ENCODE measurements at places on chromosomes 7 and 10.

DNA sequence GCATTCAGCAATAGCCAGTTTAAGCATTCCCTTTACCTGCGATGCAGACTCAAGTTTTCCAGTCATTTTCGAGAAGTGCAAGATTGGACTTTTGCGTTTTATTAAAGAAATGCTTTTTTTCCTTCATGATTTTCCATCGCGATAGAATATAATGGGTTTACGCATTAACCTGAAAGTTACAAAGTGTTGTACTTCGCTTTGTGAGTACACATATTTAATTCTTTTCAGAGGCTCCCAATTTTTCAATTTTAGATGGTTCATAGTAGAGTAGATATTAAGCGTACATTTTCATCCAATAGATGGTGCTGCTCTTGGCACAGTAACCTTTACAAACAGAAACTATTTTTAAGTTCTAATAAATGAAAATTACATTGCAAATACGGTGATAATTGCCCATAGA, 1.3 kb downstream of the PTPRZ1 start:
- DNase-seq: no peak

DNA sequence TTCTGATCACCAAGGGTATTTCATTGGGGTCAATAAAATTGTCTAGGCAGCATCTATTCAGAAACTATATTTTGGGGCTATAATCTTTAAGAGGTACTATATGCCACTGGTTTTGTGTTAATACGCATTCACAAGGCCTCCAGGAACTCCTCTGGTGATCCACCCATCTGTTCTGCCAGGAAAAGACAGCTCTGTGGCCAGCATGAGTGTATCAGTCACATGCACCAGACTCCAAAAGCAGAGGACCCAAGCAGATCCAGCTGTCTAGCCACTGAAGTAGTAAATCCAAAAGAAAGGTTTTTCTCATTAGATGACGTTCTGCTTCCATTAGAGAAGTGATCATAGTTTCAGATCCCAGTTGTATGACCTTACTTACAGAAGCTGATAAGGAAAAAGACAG, 199.6 kb upstream of the CELF2 start:
- no peak for DNase-seq

DNA sequence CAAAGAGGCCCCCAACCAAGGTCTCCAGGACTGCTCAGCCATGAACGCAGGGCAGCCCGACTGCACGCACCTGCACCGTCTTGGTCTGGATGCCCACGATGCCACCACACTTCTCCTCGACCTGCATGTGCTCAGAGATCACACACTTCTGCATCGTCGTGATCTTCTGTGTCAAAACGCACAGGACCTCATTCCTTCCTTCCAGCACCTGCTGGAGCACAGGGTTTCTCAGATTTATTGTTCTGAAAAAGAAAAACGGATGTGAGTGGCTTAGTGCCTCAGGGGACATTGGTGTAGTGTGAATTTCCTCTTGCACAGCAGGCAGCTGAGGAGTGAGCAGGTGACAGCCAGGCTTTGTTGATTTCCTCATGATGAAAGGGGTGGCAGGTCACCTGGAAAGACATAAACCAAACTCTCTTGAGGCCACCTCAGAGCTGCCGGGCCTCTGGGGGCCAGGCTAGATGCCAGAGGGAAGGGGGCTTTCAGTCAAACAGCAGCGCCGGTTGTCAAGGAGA, 38.2 kb downstream of the GSDME start:
- no peak for DNase-seq

GRCh38 chr7:20744954-20745446, 41.7 kb downstream of the SP8 start:
- no peak for DNase-seq

- DNase-seq: no peak
Measured at GRCh38 chr7:27134392-27134791, 3.8 kb upstream of the HOXA4 start.

- no peak for DNase-seq
Measured at GRCh38 chr7:141559961-141560360, 8.8 kb downstream of the AGK start.

DNA sequence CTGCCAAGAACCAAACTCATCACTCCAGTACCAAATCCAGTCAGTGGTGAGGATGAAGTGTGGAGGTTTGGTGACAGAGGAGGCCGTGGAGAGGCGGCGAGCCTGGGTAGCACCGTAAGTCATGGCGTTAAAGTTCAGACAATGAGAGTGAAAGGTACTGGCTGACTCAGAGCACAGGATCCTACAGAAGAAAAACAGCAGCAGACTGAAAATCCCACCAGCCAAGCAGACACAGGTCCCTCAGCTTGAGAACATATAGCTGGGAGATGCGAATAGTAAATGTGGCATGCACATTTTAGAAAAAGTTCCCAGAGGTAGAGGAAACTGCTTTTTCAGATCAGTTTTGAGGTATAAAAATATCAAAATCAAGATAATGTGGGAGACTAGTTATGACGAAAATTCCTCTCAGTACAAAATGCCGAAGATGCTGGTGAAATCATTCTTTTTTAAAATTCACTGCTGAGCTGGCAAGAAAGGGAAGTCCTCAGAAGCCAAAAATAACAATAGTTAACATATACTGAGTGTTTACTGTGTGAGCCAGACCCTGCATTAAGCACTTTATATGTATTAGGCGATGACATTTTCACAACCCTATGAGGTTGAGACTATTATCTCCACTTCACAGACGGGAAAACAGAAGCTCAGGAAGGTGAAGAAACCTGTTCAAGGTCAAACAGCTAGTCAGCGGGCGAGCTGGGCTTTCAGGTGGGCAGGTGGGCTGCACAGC, 20.9 kb downstream of the PARP12 start:
- no peak for DNase-seq

DNA sequence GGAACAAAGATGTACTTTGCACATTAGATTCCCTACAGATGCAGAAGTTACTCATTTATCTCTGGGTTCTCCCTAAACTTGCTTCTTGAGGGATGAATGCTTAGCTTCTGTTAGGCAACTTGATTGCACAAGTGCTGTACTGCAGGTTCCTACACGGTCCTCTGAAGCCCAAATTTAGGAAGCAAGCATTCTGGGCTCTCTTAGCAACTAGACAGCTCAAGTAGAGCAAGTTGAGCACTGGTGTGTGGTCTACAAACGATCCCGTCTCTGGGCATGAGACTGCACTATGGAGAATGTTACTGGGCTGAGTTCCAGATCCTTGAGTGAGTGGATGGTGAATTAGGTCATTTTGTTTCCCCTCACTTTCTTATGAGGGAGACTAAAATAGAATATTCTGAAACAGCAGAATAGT, 14.3 kb downstream of the SEMA3D start:
- DNase-seq: no peak

GRCh38 chr7:15780271-15780670, 93.8 kb upstream of the MEOX2 start:
- DNase-seq: no peak
